ENCODE measurements at places on chromosomes 7 and 10. TPM values are rescaled to one million over a fixed set of nuclear protein-coding genes. Genes with fewer than 3 reads are reported as not detected.

GRCh38 chr10:70892631-70893030 lies 4.3 kb upstream of the PCBD1 start:
- H3K4me1 ChIP-seq: no peaks in the 10 kb centered on the region
- H3K36me3 ChIP-seq: no peaks in the 10 kb centered on the region
- H3K27me3 ChIP-seq: no peaks in the 10 kb centered on the region

The FAM131B gene
- total RNA-seq: 0.73 TPM

- H3K4me3 ChIP-seq: no peak overlapping the region
- no peaks in the 10 kb centered on the region for H3K4me1 ChIP-seq
- no peaks in the 10 kb centered on the region for H3K36me3 ChIP-seq
- H3K27me3 ChIP-seq: no peaks in the 10 kb centered on the region
- no peak for DNase-seq
Measured at GRCh38 chr10:3336673-3337293, 164.2 kb upstream of the PITRM1 start.

The GSDME gene
- 12.3 TPM for total RNA-seq
